ENCODE measurements at places on chromosomes 6 and 20.

- DNase-seq: no peak
Observed at GRCh38 chr20:47757145-47758035, 27.9 kb downstream of the SULF2 start.

GRCh38 chr6:142893088-142893487 lies 51.9 kb downstream of the HIVEP2 start:
- no peak for DNase-seq

DNA sequence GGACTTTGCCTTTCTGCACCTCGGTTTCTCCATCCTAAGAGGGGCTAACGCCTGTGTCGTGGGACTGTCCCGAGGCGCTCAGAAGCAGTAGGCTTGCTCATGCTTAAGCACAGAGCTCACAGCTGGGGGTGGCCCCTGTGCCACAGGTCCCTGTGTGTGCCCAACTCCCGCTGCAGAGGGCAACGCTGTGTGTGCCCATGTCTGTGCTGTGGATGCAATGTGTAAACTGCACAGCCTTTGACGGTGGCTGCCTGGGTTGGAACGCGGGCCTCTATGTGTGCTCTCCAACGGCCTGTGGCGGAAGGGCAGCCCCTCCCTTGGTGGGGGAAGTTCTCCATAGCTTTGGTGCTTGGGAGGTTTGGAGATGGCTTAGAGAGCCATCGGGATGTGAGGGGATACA lies 10.7 kb upstream of the GATA5 start:
- no peak for DNase-seq

GRCh38 chr6:41645007-41645618 lies 6.8 kb downstream of the MDFI start:
- no peak for DNase-seq

- DNase-seq: no peak
Observed at GRCh38 chr20:1694672-1695071, 37.1 kb upstream of the SIRPG start.

DNA sequence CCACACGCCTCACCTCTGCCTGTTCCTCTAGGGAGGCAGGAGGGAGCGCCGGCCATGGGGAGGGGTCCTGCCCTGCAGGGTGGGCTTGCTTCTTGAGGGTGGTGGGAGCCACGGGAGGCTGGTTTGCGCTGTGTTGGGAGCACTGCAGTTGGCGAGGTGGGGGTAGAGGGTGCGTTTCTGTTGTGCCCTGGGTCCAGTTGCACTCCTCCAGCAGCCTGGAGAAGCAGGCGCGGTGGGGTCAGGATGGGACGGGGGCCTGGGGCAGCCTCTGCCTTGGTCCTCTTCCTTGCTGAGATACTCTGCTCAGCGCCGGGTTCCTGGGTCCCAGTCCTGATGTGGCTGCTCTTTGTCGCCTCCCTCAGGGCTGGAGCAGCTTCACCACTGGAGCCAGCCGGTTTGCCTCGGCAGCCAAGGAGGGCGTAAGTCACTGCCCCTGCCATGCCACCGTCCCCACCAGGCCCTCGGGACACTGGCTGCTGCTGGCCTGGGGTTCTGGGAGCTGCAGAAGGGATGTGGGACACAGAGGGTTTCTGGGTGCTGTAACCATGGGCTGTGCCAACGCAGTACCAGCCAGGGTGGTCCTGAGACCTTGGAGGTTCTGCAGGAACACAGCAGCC lies 8.4 kb downstream of the ARFGAP1 start:
- no peak for DNase-seq

DNA sequence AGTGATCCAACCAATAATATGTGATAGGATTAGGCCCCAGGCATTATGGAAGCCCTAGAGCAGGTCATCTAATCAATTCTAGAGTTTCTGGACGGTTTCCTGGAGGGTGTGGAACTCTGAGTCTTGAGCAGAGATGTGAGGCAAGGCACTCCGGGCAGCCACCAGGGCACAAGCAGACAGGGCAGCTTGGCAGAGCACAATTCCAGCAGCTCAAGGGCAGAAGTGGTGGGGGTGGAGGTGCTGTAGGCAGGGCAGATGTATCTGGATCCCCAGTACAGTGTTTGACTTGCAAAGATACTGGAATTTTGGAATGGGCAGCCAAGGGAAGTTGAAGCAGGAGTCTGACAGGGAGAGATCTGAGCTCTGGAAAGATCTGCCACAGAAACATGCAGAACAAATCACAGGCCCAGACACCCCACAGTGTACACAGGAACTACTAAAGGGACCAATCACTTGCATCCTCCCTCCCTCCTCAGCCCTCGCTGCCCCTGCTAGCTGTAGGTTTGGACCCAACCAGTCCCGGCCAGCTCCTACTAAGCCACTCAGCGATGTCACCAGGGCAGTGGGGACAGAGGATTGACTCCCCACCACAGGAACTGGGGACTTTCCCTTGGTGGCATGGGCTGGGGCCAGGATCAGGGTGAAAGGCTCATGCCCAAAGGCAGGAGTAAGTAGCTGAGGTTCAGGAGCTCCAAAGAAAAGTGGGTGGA lies 47.0 kb downstream of the TFEB start:
- DNase-seq: no peak

DNA sequence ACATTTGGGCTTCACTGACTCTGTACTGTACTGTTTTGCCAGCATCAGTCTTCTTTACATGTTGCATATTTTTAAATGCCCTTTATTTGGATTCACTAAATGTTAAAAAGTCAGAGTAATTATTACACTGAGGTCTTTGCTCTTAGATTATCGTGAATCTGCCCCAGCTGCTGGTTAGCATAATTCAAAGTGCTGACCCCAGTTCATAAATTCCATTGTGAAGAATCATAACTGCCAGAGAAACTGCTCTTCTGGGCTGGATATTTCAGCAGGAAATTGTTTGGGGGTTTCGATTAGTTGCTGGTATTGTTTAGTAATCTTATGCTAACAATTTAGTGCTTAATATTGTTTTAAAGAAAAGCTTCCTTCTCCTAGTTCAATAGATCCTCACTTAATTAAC lies 682.1 kb upstream of the MAP3K7 start:
- DNase-seq: no peak

DNA sequence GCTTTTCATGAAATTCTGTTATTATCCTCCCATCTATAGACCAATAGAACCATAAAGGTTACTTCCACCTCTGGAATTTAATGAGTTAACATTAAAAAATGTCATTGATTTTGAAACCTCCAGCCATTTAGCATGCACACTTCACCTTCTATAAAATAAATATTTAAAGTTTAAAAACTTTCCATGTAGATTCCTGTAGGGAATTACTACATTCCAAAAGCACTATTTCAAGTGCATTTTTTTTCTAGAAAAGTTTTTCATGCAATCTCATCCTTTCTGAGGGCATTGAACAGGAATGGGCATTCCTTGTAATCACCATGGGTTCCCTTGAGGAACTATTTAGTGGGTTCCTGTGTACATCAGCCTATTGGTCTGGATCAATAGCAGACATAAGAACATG lies 253.8 kb upstream of the RIN2 start:
- DNase-seq: no peak

DNA sequence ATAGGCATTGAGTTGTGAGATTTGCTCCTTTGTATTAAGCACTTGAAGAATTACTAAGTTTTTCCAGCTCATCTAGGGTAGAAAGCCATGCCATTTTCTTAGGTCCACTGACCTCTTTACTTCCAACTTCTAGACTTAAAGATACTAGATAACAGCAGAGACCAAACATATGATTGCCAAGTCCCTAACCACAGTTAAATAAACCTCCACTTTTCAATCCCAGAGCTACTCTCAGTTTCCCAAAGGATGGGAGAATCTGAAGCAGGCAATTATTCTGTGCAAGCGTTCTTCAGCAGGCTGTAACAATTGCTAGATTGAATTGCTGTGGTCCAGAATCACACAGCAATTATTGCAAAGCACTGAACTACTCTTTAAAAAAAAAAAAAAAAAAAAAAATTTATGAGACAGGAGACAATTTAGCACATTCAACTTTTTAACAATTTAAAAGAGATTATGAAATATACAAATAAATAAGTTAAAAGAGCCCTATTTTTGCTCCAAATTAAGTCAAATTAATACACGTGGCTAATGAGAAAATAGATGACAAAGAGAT lies 104.0 kb upstream of the PRSS16 start:
- DNase-seq: no peak

GRCh38 chr6:170160031-170160627 lies 130.7 kb downstream of the DLL1 start:
- DNase-seq: peak; percentile 48

- no peak for DNase-seq
Observed at GRCh38 chr6:6362056-6362840, 41.8 kb upstream of the F13A1 start.

DNA sequence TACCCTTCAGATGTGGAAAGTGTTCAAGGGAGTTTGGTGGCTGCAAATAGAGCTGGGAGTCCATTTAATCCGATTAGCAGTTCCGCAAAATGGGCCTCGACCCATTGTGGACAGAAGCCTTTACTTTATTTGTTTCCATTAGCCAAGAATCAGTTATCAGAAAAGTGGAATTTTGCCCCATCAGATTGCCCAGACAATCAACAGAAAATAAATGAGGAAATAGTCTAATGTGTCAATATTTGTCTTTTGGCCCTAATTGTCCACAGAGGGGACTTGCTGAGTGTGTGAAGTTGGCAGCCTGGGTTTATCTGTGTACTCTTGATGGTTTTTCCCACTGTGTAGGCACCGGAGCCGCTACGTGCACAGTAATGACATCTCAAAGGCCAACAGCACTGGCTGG lies 134.3 kb downstream of the LINC00237 start:
- DNase-seq: no peak

- peak; percentile 44 for DNase-seq
Observed at GRCh38 chr20:20549267-20549612, 163.2 kb downstream of the RALGAPA2 start.

GRCh38 chr20:37154684-37155298 lies 24.3 kb upstream of the RPN2 start:
- no peak for DNase-seq

- DNase-seq: peak; percentile 46
Observed at GRCh38 chr20:59165891-59166709, 2.5 kb downstream of the ZNF831 start.

- no peak for DNase-seq
Observed at GRCh38 chr6:166058064-166058739, 109.4 kb downstream of the TBXT start.

DNA sequence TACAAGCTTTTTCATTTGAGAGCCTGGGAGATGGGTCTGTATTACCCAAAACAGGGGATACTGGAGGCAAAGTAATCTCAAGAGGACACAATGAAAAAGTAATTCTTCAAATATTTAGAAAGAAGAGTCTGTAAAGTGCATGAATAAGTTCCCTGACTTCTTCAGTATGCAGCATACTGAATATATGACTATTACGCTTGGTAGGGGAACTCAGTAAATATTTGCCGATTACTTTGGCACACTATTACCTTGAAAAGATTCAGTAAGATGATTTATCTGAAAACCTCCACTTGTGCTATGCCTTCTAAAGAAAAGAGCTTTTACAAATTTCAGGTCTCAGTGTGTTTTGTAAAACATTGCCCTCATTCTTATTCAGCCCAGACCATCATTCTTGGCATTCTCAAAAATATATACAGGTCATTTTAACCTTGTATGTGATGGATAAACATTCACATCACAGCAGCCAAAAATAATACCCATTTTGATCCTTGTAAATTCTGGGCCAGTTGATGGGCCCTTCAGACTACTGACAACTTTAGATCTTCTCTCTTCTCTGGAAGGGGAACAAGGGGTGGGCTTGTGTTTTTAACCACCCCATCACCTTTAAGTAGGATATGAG lies 125.9 kb downstream of the EDN1 start:
- DNase-seq: no peak

DNA sequence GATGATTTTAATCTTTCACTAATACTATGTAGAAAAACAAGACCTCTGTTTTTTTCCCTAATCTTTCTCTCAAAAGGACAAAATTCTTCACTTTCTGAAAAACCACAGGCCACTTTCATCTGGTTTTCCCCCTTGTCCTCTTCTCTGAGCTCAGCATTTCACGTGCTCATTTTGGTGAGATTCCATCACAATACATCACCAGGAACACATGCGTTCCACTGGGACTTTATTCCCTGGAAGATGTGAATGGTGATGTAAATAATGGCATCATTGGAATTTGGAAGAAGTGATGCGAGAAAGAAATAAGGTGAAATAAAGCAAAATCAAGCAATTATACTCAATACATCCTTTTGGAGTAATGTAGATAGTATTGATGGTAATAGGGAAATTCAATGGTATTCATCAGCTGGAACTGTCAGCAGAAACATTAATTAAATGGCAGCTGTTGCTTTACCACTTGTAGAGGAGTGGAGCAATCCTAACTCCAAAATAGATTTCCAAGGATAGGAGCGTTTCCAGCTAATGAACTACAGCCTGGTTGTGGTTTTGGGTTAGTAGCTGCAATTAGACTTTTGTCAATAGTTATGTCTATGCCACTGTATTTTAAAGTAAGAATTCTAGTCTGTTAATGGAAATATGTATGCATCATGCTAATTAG lies 11.5 kb downstream of the FILIP1 start:
- DNase-seq: no peak

- DNase-seq: no peak
Observed at GRCh38 chr6:27209659-27210269, 37.7 kb upstream of the PRSS16 start.

DNA sequence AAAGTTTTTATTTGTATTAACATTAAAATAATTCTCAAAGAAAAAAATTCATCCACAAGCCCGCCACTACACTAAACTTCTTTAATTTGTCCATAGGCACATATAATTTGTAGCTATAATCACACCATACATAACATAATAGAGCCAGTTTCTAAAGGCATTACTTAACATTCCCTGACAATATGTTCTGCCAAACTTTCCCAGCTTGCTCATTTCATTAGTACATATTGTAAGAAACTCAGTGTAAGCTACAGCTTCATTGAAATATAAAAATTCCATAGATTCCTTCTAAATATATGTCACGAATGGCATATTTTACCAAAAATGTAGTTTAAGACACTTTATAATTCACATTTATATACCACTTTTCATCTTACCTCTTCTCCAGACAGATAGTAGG lies 59.3 kb downstream of the MAN1A1 start:
- no peak for DNase-seq

- no peak for DNase-seq
Observed at GRCh38 chr6:118864341-118865099, 29.4 kb upstream of the ASF1A start.

- no peak for DNase-seq
Observed at GRCh38 chr20:20211988-20212518, 155.9 kb upstream of the INSM1 start.

DNA sequence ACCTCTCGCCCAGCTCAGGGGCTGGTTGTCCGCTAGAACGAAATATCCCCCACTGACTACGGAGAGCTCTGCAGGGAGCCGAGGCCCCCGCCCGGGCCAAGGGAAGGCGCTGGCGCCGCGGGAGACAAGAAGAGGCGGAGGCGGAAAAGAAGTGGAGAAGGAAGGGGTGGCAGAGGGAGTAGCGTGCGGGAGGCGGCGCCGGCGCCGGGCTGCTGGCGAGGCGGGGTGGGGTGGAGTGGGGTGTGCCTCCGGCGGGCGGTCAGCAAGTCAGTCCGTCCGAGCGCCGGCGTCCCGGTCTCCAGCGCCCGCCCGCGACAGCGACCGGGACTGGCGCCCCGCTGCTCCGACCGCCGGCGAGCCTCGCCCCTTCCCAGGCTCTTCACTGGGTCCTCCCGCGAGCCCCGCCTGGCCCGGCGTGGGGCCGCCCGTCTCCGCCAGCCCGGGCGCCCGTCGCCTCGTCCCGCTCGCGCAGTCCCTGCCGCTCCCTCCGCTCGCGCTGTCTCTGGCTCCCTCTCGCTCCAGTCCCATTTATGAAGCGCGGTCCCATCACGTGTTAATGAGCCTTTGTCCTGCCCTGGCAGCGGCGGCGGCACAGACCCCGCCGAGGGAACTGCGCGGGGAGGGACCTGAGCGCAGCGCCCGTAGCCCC lies at the start of gene CNR1:
TSS of gene CNR1 (minus strand) at position 504 of the 649 bp plus-strand sequence. CDS start 21,073 bp downstream, outside the sequence.
- DNase-seq: peak; percentile 13
